NB4 (cell line): ENCODE measurements at places on chromosomes 3 and 15.

DNA sequence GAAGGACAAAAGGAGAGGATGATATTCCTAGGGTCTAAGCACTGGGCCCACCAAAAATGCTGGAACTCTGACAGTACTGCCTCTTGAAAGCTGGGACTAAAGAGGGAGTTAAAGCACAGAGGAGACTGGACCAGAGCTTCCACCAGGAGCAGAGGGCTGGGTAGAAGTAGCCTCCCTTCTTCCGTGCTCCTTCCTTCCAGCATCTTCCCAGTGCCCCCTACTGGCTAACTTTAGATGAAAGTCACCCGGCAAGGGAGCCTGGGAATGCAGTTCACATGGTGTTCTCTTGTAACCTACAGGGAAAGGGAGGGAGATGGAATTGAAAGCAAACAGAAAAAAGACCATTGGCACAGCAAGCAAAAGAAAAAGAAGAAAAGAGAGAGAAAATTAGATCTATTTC lies 106.1 kb upstream of the COL8A1 start:
- DNase-seq, result peak; percentile 58

DNA sequence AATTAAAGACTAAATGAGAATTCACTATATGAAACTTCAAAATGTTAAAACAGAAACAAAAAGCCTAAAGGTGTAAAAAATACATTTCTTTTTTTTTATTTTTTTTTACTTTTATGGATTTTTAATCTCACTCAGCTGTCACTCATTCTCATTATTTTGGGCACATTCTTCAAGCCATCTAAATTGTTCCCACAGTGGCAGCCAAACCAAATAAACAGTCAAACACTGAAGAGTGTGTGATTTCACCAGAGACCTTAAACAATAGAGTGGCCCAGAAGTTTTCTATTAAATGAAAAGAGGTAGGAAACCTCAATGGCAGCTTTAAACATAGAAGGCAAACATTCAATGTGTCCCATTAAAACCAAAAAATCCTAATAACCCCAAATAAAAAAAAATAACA lies 616.1 kb downstream of the OTOL1 start:
- no peak for DNase-seq

- no peak for DNase-seq
Measured at GRCh38 chr3:157330206-157330605, 106.4 kb upstream of the PTX3 start.

DNA sequence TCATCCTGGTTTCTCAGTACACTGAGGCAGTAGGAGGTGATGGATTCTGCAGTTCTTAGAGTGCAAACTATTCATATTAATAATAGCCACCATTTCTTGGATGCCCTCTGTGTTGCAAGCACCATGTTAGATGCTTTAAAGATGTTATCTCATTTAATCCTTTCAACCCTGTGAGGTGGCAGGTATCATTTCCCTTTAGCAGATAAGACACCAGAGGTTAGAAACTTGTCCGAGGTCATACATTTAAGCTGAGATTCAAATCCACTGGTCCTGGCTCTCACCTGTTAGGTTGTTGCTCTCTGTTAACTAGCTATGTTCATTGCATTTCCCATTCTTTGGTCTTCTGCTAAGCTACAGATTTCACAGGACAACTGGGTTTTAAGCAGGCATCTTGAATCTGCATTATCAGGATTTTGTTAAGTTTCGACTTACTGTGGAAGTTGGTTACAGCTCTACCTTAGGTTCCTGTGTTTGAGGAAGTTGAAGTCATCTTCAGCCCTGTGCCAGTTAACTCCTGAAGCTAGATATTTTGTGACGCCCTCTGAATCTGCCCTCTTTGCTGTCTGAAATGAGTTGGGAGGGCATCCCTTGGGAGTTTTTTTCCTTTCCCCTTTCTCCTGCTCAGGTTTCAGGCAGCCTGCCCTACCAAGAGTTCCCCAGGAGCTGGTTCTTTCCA lies 6.4 kb downstream of the PDE8A start:
- no peak for DNase-seq

DNA sequence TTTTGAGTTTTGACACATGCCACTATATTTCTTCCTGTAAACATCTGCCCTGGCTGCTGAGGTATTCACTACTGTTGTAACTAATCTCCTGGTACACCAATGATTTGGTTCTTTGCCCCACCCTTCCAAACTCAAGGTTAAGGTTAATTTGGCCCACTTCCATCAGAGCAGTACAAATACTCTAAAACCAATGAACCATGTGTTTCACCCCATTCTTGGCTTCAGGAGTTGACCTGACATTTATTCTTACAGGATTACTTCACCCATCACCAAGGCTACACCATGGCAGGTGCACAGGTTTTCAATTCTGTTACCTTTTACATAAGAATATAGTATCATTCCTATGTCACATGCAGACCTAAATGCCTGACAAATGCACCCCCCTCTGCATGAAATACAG lies 1179.9 kb downstream of the ZPLD1 start:
- no peak for DNase-seq

DNA sequence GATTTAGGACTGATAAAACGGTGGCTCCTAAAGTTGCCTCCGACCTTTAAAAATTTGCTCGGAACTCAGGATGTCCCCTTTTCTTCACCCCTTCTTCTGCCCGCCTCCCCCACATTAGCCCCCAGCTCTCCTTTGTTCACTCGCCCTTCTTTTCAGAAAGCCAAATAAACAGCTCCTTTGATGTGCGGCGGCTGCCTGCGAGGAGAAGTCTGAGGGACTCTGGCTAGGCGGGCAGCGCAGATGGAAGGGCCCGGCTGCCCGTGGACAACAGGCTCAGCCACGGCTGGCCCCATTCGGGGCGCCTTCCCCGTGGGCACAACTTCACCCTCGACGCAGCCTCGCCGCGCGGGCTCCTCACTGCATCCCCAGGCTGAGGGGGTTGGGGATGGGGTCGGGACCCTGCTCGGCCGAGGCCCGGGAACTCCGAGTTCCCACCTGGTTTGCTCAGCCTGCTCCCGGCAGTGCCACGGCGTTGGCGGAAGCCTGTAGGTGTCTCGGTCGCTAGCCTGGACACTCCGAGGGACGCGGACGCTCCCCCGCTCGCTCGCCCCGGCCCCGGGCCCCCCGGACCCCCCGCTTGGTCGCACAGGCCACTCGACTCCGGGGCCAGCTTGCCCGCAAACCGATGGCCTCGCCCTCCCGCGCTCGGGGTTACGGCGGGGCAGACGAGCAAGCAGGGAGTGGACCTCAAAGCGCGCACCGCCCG lies 897 bp upstream of the TLE3 start:
- DNase-seq, result peak; percentile 60

- DNase-seq, result no peak
Measured at GRCh38 chr3:74621581-74621980, 7.1 kb upstream of the CNTN3 start.

DNA sequence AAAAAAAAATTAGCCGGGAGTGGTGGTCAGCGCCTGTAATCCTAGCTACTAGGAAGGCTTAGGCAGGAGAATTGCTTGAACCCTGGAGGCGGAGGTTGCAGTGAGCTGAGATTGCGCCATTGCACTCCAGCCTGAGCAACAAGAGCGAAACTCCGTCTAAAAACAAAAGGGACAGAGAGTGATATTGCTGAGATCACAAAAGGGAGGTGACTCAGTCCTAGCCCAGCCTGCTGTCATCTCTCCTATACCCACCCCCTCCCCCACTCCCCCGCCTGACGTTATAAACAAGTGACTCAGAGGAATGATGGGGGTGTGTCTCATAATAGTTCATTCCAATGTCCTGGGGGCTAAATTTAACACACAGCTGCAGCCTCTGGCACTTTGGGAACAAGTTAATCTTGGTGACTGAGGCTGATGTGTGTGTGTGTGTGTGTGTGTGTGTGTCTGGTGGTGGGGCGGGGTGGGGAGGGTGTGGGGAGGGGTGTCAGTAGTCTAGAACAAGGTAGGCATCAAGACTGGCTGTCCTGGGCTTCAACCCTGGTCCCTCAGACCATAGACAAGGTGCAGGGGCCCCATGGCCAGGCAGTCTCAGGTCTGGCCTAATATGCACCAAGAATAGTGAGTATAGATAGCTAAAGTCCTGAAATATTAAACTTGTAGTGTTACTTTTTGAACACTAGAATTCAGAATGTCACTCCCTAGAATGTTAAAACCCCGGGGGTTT lies 1.3 kb upstream of the KLHL40 start:
- DNase-seq, result peak; percentile 87

GRCh38 chr3:72892081-72892775 lies 4.4 kb downstream of the GXYLT2 start:
- no peak for DNase-seq

GRCh38 chr3:137217733-137218132 lies 259.9 kb downstream of the IL20RB start:
- DNase-seq, result peak; percentile 12

- no peak for DNase-seq
Measured at GRCh38 chr15:70240820-70241430, 143.2 kb upstream of the TLE3 start.

- DNase-seq, result no peak
Measured at GRCh38 chr3:184766555-184767261, 45.3 kb upstream of the VPS8 start.

DNA sequence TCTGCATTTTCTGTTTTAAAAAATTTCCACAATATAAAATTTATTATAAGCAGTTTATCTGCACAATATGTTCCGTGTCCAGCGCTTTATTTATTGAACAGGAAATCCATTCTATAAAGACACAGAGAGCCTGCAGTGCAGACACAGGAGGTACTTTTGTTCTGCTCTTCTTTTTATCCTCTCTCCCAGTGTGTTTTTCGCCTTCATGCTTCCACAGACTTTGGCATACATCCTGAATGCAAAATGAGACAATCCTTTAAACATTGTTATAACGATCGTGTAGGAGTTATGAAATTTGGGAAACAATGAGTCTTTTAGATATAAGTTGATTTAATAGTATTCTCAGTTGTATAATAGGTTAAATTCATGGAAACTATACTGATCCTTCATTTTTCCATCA lies 749.2 kb downstream of the NAALADL2 start:
- no peak for DNase-seq

- DNase-seq, result peak; percentile 28
Measured at GRCh38 chr3:47455806-47456452, 19.8 kb downstream of the SCAP start.

DNA sequence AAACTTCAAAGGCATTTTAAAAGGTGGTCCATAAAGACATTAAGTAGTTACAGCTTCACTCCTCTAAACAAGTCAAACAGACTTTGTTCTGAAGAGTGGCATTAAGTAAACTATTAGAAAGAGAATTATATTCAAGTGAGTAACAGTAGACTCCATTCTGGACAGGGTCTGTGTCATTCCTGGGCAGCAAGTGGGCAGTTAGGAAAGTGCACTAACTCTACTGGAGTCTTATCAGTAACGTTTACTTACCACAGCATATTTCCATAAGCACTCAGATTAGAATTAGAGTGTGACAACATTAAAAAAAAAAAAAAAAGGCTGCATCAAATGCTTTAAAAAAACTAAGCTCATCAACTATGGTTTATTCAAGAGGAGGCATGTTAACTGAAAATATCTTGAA lies 10.6 kb downstream of the UBR1 start:
- no peak for DNase-seq

DNA sequence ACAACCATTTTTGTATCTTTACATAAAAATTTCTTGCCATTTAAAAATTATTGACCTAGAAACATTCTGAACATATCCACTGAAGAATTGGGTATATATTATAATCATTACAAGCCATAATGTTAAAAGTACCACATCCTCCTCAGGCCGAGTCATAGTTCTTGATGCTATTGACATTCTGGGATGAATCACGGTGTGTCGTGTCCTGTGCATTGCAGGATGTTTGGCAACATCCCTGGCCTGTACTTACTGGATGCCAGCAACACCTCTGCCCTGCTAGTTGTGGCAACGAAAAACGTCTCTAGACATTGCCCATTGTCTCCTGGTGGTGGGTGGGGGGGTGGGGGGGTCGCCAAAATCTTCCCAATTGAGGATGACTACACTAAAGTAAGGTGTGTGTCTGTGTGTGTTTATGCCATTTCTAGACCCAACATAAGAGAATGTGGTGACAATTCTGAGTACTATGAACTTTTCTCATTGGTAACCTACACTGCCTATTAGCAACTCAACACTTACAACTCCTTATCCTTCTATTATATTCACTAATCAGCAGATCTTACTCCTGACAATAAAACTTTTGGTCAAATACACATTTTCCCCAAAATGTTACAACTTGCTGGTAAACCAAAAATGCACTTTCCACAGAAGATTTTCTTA lies 471.6 kb downstream of the FOXP1 start:
- peak; percentile 46 for DNase-seq

- DNase-seq, result no peak
Measured at GRCh38 chr3:31624083-31624709, 91.5 kb downstream of the STT3B start.

DNA sequence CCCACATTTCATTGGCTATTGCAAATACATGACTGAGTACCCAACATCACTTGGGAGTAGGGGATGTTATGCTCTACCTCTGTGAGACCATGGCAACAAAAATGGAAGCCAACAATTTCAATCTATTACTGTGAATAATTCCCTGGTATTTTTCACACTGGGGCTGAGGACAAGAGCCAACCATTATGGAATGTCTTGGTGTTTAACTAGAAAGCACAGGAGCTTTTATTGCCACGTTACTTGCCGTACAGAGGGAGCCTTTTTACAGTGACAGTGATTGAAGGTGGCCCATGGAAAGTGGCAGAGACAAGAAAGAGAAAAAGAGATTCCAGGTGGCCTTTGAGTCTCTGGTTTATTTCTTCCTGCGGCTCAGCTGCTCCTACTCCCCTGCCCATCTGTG lies 105.7 kb upstream of the TBC1D5 start:
- no peak for DNase-seq

DNA sequence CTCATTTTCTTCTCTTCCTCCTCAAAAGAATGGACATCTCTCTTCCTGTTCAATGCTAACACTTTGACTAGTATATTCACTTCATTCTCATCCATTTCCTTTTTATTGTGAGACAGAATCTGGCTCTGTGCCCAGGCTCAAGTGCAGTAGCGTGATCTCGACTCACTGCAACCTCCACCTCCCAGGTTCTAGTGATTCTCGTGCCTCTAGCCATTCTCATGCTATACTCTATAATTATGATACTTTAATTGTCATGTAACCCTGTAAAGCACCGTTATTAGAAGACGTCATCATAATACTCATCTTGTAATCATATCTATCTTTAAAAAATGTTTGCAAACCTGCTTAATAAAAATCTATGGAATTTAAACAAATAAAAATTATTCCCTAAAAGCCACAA lies 107.0 kb downstream of the SHOX2 start:
- no peak for DNase-seq

DNA sequence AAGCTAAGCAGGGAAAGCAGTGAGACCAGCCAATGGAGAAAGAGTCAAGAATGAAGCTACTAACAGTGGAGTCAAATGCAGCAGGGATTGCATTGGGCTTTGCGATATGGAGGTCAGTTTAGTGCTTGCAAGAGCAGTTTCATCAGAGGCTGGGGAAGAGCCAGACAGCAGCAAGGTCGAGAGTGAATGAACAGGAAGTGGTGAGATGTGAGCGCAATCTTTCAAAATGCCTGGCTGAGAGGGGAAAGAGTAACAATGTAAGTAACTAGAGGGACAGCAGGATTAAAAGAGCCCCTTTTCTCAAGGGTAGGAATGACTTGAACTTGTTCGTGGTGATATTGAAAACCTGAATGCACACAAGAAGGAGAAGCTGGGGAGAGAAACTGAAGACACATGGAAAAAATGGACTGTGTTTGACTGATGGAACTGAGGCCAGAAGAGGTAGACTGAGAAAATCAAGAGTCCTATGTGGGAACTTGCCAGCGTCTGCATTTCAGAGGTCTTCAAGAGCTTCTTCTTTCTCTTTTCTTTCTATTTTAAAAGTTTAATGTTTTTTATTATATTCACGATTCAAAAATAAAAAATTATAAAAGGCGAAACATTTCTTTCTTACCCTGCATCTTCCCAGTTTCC lies 30.6 kb upstream of the GPR160 start:
- DNase-seq, result peak; percentile 89

- DNase-seq, result no peak
Measured at GRCh38 chr3:107365051-107365450, 12.2 kb upstream of the CCDC54 start.

- DNase-seq, result peak; percentile 62
Measured at GRCh38 chr15:63891768-63892133, 58.0 kb upstream of the HERC1 start.
